ENCODE measurements at places on chromosomes 6 and 20.

DNA sequence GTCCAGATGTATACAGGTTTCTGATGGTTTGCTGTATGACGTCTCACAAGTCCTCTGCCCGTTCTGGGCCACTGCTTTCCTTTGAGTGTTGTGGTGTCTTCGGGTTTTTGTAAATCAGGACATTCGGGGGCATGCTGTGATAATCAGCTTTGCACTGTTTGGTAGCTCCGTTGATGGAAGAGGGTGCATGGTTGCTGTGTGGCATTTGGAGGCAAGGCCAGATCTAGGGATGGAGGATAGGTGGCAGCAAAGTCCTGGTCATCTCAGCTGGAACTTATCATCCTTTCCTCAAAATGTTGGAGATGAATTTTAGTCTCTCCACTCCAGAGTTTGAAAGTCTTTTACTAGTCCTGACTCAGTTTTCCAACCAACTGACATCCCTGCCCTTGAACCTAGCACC lies 91.0 kb downstream of the SCP2D1 start:
- no peak for DNase-seq

- peak; percentile 83 for DNase-seq
These were observed 39.2 kb downstream of the ZMYND8 start for GRCh38 chr20:47317127-47317895.

DNA sequence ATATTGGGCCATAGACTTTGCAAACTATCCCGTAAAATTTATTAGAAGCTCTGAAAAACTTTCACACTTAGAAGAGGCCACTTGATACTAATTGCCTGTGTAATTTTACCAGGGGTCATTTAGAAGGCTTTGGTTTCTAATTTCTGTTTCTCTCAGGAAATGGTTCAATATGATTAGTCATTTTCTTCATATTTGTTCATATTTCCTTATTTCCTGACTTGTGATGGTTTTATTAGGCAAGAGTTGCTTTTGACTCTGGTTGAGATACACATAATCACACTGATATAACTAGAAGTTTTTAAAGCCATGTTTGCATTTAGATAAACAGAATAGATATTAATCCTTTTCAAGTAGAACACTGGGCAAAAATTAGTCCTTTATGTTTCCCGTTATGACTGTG lies 11.8 kb upstream of the HBS1L start:
- no peak for DNase-seq

DNA sequence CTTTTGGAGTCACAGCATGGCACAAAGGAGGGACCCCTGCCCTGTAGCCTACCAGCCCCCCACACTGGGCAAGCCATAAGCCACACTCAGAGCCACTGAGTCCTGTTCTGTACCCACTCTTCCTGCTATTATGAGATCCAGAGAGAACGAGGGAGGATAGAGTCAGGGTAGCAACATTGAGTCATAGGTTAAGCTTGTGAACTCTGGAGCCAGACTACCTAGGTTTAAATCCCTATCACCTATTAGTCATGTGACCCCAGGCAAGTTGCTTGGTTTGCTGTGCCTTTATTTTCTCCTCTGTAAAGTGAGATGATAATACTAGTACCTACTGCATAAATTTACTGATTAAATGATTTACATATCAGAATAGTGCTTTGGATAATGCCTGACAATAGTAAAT lies 540 bp downstream of the CNBD2 start:
- no peak for DNase-seq

GRCh38 chr6:44367681-44368080 lies 19.8 kb upstream of the CDC5L start:
- no peak for DNase-seq

DNA sequence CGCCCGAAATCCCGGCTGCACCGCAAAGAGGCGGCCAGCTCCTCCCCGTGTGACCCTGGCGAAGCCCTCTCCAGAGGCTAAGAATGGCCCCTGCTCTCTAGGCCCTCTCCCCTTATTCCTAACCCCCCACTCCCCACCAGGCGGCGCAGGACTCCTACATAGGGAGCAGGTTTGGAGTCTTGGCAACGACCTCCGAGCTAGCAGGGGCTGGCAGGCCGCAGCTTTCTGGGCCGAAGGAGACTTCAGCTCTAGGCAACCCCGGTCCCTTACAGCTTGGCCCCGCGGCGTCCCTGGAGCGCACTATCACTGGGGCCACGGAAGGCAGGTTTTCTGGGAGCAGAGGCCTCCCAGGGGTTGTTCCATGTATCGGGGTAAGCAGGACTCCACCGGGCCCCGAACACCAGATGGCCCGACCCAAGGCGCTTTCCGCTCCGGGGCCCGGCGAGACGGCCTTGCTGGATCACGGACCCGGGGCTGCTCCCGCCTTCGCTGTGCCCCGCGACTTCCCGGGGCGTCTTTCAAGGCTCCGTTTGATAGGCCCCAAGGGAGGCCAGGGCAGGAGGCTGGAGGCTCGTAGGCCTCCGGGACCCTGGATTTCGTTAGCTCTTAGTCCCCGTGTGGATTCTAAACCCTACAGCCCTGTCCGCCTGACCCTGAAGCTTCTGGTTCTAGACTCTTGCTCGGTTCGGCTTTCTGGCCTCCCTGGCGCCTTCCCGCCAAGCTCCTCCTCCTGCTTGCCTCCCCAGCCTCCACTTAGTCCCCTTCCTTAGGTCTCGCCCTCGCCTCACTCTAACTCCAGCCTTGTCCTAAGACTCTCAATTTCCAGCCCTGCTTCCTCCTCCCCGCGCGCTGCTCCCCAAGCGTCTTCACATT lies 1.9 kb downstream of the SLC32A1 start:
- DNase-seq, result no peak

DNA sequence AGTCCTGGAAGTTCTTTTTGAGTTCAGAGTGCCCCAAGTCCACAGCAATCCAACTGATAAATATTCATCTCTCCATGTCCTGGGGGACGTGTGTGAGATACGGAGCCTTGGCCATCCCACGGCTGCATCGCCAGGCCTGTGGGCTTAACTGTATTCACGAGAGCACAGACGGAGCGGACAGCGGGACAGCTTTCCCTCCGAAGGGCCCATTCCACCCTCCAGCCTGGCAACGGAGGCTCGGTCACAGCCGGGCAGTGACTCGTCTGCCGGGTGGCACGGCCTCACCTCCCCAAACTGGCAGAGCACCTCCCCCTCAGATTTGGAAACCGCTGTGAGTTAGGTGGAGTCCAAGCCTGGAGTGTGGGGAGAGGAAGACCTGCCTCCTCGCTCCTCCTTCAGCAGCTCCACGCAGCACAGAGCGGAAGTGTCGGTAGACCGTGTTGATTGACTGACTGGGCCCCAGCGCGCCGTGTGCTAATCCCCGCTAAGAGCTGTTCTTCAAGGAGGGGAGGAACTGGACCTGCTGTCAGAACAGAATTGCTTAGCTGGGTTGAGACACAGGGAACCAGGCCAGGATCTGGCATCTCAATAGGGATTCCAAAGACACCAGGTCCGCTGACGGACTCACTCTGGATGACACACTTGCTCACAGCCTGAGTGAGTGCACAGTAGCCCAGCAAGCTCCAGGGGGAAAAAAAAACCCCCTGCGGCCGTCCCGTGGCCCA lies 10.9 kb downstream of the FOXF2 start:
- DNase-seq, result no peak

Measured in fibroblast of the conjunctiva (primary cell).